Activated effector memory CD4-positive, alpha-beta T cell treated with anti-CD3 and anti-CD28 coated beads, Interleukin-2, amount 50 U/mL, for 16 hours (primary cell): ENCODE measurements at places on chromosomes 12 and 14.

GRCh38 chr12:57319678-57320469 is 68.9 kb upstream of the STAC3 start:
- DNase-seq: no peak

DNA sequence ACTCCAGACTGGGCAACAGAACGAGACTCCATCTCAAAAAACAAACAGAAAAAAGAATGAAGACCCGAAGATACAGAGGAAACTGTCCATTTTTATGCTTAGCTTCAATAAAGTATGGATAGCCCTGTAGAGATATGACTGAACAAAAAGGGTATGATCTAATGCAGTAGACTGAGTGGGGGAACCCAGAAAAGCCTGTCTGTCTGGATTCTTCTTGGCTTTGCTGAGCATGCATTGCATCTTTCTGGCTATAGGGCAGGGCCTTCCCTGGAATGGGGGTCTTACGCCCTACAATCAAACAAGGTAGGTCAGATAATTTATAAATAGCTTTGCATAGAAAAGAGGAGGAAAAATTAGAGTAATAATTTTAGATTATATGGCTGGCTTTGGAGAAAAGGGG is 10.1 kb downstream of the MIA2 start:
- no peak for DNase-seq

- no peak for DNase-seq
These were observed 92.8 kb upstream of the FLRT2 start for GRCh38 chr14:85437148-85437547.

GRCh38 chr12:132544080-132544397 is 54.1 kb downstream of the FBRSL1 start:
- DNase-seq: no peak

DNA sequence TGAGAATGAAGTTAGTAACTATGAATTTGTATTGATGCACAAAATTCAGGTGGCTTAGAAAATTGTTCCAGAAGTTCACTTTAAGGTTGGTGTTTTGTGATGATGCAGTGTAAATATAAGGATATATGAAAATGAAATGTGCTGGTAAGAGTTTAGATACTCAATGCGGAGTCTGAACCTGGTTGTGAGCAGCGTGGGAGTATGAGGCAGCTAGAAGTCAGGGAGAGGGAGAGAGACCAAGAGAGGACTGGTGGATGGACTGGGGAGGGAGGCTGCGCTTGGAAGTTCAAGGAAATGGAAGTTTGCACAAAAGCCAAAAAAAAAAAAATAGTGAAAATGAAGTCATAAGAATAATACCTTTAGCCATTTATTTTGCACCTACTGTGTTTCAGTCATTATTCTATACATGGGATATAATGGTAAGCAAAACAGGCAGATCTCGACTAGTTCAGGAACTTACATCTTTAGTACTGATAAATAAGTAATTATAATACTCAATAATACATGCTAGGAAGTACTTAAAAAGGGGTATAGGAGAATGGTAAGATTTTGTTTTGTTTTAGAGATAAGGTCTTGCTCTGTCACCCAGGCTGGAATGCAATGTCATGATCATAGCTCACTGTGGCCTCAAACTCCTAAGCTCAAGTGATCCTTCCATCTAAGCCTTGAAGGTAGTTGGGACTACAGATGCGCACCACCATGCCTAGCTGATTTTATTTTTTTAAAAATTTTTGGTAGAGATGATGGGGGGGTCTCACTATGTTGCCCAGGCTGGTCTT is 10.0 kb upstream of the RAB21 start:
- DNase-seq: no peak

- DNase-seq: no peak
These were observed 1.6 kb downstream of the CRIP2 start for GRCh38 chr14:105476097-105476830.

GRCh38 chr12:57332646-57333312 is 81.8 kb upstream of the STAC3 start:
- no peak for DNase-seq

DNA sequence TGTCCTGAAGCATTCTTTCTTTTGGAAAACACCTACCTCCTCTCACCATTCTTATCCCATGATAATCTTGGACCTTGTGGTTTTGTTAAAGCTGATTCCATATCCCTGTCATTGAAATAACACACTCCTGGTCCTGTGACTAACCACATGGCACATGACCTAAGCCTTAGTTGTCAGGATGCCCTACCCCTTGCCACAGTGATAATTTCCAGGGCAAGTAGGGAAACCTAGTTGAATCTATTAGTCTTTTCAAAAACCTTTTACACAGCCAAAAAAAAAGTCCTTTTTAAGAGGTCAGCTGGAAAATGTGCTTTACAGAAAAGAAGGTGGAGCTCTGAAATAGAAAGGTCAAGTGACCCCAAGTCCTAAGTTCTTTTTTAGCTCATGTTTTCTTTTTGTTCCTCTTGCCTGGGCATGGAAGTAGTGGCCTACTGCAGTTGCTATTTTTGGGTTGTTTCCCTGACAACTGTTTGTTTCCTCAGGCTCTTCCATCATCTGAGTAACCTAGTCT is 608.4 kb downstream of the LRFN5 start:
- DNase-seq: no peak

DNA sequence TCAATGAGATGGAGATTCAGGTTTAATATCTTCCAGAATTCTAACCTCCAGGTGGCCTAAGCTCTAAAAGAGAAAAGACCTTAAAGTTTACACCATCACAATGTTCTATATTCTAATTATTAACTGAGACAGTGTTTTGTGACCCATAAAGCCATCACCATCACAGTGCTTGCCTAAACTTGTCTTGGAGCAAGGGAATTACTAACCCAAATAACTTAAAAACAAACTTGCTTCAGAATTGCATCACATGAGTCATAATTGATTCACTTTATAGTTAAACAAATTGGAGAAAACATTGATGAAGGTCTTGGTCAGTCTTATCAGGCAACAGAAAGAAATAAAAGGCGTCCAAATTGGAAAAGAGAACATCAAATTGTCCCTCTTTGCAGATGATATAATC is 54.5 kb upstream of the ALG10 start:
- DNase-seq: no peak

- no peak for DNase-seq
These were observed 219.7 kb downstream of the ACSS3 start for GRCh38 chr12:81297601-81298000.

DNA sequence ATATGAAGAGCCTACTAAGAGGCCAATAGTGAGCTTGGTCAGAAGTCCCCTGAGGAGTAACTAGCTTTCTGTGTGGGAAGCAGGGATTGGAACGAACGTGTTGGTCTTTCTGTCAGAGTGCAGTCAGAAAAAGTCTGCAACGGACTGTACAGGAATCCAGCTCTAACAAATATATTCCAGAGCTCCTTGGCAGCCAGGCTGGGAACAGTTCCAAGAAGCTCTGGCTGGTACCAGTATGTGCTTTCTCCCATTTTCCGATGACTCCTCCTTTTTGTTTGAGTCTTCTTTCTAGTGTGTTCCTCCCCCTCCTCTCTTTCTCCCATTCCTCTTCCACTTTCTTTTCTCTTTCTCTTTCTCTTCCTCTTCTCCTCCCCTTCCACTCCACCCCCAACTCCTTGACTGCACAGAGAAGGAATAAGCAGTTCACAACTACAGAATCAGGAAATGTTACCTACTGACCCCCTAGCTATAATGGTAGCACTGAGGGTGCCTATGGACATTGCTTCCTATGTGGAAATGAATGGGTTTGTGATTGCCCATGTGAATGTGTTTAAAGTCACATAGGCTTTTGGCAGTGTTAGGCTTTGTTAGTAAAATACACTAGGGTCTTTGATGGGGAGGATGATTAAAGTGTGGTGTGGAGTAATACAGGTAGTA is 59.9 kb downstream of the TTLL5 start:
- DNase-seq: no peak

- no peak for DNase-seq
These were observed 70.8 kb upstream of the GNG2 start for GRCh38 chr14:51789596-51789995.

- DNase-seq: peak; percentile 56
These were observed 53.6 kb downstream of the LGMN start for GRCh38 chr14:92694807-92695206.

- no peak for DNase-seq
These were observed 237.5 kb upstream of the HMGA2 start for GRCh38 chr12:65586796-65587195.

GRCh38 chr12:78430551-78430950 is 434.0 kb upstream of the SYT1 start:
- no peak for DNase-seq

- DNase-seq: no peak
These were observed 27.8 kb upstream of the SLC38A2 start for GRCh38 chr12:46400406-46400805.

- peak; percentile 66 for DNase-seq
These were observed 89.8 kb downstream of the CRADD start for GRCh38 chr12:93766796-93767523.

DNA sequence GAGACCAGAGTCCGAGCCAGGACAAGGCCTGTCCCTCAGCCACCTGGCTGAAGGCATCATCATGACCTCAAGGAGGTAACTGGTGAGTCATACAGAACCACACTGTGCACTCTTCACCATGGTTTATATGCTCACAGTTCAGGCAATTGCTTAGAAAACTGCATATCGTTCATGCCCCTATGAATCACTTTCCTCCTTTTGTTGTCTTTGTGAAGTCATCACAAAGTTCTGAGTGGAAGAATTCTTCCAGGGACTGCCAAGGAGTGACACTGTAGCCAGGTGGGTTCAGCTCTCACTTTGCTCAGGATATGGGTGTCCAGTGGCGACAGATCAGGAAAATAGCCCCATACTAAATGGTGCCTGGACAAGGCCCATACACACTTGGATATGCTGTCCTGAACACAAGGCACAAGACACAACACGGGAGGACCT is 92.5 kb downstream of the DPF3 start:
- DNase-seq: no peak

DNA sequence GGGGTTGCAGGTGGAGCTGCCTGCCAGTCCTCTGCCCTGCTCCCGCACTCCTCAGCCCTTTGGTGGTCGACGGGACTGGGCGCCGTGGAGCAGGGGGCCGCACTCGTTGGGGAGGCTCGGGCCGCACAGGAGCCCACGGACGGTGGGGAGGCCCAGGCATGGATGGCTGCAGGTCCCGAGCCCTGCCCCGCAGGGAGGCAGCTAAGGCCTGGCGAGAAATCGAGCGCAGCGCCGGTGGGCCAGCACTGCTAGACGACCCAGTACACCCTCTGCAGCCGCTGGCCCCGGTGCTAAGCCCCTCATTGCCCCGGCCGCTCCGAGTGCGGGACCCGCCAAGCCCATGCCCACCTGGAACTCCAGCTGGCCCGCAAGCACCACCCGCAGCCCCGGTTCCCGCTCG is 221.8 kb downstream of the BTG1 start:
- no peak for DNase-seq

- no peak for DNase-seq
These were observed 95.1 kb downstream of the UNC79 start for GRCh38 chr14:93525696-93526451.

- DNase-seq: peak; percentile 72
These were observed 5.7 kb downstream of the INF2 start for GRCh38 chr14:104694991-104695659.

GRCh38 chr12:53065975-53066931 is 12.9 kb downstream of the SPRYD3 start:
- DNase-seq: peak; percentile 87

DNA sequence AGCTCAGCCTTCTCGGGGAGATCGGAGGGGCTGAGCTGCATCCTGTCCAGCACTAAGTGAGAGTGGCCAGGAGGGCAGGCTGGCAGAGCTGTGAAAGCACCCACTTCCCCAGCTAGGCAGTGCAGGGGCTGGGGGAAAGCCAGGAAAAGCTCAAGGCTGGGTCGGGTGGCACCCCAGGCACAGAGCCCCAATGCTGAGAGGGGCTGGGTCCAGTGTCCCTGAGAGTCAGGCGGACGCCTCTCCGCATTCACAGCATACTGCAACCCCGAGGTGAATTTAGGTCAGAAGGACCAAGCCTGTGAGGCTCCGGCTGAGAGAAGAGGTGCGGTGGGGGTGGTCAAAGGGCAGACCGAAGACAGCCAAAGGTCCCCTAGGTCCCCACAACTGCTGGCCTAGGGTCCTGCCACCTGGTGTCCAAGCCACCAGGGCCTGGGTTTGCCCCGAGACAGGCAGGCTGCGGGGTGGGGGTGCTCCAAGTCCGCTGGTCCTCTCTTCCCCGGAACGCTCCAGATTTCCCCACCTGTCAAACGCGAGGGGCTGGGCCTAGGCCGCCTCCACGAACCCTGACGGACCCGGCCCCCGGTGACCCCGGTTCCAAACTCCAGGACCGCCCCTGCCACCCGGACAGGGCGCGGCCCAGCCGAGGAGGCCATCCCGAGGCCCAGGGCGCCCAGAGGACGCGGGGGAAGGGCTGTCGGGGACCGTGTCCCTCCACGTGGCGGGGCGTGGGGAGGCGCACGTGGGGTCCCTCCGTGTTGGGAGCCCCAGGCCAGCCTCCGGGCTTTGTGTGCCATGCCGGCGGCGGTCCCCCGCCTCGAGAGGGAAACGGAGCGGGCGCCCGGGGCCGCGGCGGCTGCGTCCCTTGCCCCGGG is 527 bp downstream of the CAMKK2 start:
- DNase-seq: peak; percentile 68

- no peak for DNase-seq
These were observed 16.8 kb downstream of the GPATCH2L start for GRCh38 chr14:76168531-76168930.

GRCh38 chr12:19288603-19289244 is 150.6 kb upstream of the AEBP2 start:
- no peak for DNase-seq

GRCh38 chr12:51403681-51404136 is 12.5 kb upstream of the GALNT6 start:
- DNase-seq: no peak

DNA sequence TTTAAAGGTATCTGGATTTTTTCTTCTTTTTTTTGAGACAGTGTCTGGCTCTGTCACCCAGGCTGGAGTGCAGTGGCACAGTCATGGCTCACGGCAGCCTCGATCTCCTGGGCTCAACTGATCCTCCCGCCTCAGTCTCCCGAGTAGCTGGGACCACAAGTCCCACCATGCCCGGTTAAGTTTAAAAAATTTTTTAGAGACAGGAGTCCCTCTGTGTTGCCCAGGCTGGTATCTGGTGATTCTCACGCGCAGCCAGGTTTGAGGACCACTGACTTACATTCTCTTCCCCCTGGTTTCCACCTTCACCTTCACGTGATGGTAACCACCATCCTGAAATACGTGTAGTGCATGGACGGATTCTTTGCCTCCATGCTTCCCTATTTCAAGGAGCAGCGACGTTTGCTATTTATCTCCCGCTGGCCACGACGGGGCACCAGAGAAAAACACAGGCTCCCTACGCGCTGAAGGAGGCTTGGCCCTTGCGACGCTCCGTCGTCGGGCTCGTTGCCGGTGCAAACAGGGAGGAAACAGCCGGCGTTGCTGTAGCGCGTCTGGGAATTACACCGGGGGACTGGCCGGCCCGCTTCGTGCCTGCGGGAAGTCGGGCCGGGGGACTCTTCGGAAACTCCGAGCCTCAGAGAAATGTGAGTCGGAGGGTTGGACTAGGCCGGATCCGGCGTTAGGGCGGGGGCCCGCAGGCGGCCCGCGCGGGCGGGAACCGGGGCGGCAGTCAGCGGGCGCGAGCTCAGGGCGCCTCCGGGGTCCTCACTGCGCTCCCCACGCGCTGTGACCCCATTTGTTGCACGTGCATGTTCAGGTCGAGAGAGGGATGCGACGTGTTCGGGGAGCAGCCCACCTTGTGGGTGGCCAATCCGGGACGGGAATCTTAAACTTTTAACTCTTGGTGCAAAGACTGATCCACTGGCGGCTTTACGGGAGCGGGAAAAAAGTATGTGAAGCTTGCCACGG is at the start of gene TCHP:
Gene TCHP, plus strand, starts transcription at position 492 of the 969 bp plus-strand sequence. CDS start 2,753 bp downstream, outside the sequence.
- peak; percentile 89 for DNase-seq

GRCh38 chr12:32107359-32108267 is 966 bp downstream of the BICD1 start:
- DNase-seq: peak; percentile 74

- DNase-seq: no peak
These were observed 97.7 kb upstream of the IFNG-AS1 start for GRCh38 chr12:67891596-67891995.
